ENCODE measurements at places on chromosomes 12 and 14.
A peak's percentile ranks its signal among the peaks of the same experiment; 100 is the strongest.

- DNase-seq: peak; percentile 55
Measured at GRCh38 chr12:109518820-109519665, 41.6 kb downstream of the UBE3B start.

- no peak for DNase-seq
Measured at GRCh38 chr12:49489720-49490119, 49.1 kb upstream of the KCNH3 start.

- no peak for DNase-seq
Measured at GRCh38 chr14:56899829-56900228, 89.5 kb upstream of the OTX2 start.

GRCh38 chr12:132284827-132285741 lies 44.3 kb downstream of the GALNT9 start:
- DNase-seq: no peak

- DNase-seq: no peak
Measured at GRCh38 chr12:65384240-65384639, 105.8 kb downstream of the MSRB3 start.

DNA sequence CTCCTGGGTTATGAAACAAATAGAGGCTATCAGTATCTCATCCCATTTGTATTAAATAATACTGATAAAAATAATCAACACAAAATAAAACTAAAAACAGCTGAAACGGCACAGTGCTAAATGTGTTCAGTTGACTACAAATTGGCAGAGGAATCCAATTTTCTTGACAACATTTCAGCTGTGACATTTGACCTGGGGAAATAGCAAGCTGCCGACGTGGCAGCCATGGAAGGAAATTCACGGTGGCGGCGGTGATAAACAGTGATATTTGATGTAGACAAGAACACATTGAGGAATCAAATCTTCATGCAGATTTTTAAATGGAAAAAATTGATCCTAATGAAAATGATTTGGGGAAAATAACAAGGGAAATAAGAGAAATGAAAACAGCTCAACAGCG lies 159.1 kb upstream of the RTL1 start:
- no peak for DNase-seq

- no peak for DNase-seq
Measured at GRCh38 chr14:27090716-27091115, 492.9 kb upstream of the NOVA1 start.
